CD4-positive, CD25-positive, alpha-beta regulatory T cell (primary cell): ENCODE measurements at places on chromosomes 2 and 18. TPM values are rescaled to one million over a fixed set of nuclear protein-coding genes. Genes with fewer than 3 reads are reported as not detected.

- no peak for DNase-seq
Observed at GRCh38 chr2:211344289-211344688, 787.9 kb downstream of the CPS1 start.

- no peak for DNase-seq
Observed at GRCh38 chr2:219221957-219222518, 3.3 kb upstream of the ABCB6 start.

The ACTG2 gene
- total RNA-seq: 0.64 TPM

The EHBP1 gene
- 25.6 TPM for total RNA-seq

GRCh38 chr2:82508702-82509101 is 1950.4 kb downstream of the SUCLG1 start:
- DNase-seq: no peak

The VAMP5 gene
- 54.8 TPM for total RNA-seq

- DNase-seq: peak; percentile 35
Observed at GRCh38 chr2:38353402-38353801, 23.7 kb downstream of the ATL2 start.
